ENCODE measurements at places on chromosomes 12 and 14.

DNA sequence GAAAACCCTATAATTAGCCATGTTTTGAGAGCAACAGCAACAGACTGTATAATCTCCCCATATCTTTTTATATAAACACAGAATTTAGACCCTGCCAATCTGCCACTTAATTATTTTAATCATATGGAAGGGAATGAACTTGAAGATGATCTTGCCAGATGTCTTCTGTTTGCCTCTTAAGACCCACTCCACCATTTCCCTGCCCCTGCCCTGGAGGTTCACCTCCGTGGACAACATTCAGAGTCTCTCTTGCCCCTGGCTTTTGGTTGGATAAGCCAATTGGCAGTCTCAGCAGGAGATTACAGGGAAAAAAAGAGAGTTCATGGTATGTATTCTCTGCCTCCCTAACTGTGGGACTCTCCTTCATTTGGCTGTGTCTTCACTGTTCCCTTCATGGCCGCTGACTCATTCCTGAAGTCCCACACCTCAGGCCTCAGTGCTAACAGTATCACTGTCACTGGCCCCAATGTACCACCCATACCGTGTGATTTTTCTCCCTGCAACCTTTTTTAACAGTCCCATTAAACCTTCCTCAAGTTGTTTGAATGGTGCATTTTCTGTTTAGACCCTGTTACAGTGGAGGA is 184.8 kb downstream of the PIK3C2G start:
- no peak for DNase-seq

DNA sequence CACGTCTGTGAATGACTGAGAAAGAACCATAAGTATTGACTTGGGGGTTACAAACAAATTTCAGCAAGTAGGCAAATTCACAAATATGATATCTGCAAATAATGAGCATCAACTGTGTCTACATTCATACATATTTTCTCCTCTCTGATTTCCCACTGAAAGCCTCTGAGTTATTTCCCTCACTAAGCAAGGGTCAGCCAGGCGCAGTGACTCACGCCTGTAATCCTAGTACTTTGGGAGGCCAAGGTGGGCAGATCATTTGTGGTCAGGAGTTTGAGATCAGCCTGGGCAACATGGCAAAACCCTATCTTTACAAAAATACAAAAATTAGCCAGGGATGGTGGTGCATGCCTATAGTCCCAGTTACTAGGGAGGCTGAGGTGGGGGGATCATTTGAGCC is 80.8 kb downstream of the SLC25A21 start:
- DNase-seq, result no peak

GRCh38 chr14:65949711-65950516 is 536.3 kb upstream of the CCDC196 start:
- no peak for DNase-seq

GRCh38 chr12:10392394-10392930 is 2.6 kb upstream of the KLRK1 start:
- DNase-seq, result peak; percentile 97

Data from stromal cell of bone marrow (primary cell).